ENCODE measurements at places on chromosomes 7 and 10.
A peak's percentile ranks its signal among the peaks of the same experiment; 100 is the strongest.

- DNase-seq: no peak
These were observed 40.5 kb upstream of the RABGEF1 start for GRCh38 chr7:66699998-66700397.

DNA sequence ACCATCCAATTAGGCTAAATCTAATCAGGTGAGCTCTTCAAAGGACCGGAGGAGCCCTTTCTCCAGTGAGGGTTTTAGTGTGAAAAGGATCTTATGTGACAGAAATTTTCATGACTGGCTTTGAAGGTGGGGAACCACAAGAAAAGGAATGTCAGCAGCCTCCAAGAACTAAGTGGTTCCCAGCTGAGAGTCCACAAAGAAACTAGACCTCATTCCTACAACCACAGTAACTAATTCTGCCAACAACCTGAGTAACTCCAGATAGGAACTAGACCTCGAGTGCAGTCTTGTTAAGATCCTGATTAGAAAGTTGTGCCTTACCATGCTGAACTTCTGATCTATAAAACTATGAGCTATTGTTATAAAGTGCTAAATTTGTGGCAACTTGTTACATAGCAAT lies 51.3 kb downstream of the PCLO start:
- DNase-seq: no peak

DNA sequence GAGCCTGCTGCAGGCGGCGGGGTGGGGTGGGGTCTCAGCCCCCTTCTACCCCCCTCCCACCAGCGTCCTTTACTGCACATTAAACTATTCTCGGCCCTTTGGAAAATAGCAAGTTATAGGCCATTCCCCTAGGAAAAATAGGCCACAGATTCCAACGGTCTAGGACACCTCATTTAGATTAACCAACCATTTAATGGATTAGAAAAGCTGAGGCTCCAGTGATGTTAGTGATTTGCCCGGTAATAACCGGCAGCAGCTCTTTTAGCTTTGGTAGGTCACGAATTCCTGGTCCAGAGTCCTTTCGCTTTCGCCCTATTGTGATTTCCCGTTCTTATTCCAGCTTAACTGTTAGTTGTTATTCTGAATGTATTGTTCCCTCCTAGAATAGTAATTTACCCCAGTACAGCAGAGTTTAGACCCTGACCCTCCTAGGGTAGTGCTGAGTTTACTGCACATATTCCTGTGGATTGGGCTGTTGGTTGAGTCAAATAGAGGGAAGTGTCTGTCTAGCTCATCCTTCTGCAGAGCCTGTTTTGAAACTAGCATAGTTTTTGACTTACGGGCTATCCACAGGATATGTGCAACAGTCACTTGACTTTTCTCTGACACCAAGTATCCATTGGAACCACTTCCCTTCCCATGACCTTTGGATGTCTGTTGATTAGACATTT lies 754 bp downstream of the GSTO1 start:
- DNase-seq: no peak

- DNase-seq: no peak
These were observed 131.8 kb downstream of the BMPER start for GRCh38 chr7:34036972-34037792.

GRCh38 chr10:124689911-124690498 lies 54.2 kb downstream of the FAM53B start:
- no peak for DNase-seq

- DNase-seq: no peak
These were observed 1.8 kb downstream of the BRI3 start for GRCh38 chr7:98283127-98283886.

- DNase-seq: no peak
These were observed 78.4 kb downstream of the RNF216 start for GRCh38 chr7:5702876-5703571.

DNA sequence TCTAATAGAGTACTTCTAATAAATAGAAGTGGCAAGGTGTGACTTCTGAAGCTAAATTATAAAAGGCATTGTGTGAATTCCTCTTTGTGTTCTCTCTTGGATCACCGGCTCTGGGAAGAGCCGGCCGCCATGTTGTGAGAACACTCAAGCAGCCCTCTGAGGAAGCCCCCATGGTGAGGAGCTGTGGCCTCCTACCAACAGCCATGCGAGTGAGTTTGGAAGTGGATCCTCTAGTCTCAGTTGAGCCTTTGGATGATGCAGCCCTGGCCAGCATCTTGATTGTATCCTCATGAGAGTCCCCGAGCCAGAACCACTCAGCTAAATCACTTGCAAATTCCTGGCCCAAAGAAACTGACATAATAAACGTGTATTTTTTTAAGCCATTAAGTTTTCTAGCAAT lies 94.5 kb upstream of the CARD11 start:
- no peak for DNase-seq

GRCh38 chr10:79483948-79484347 lies 28.4 kb upstream of the EIF5AL1 start:
- DNase-seq: no peak

DNA sequence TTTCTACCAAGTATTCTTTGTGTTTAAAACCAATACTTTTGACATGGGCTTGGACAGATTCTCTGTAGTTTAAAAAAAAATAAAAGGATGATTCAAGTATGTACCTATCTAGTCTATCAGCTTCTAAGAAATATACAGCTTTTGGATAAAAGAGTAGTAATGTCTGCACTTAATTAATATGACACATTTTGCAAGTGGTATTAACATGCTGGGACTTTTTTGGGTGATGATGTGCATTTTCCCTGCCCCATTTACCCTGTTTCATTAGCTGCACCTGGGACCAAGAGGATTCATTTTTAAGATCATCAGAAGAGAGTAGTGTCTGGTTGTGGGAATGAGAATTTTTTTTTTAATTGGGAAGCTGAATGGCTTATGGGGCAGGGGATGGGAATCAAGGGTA lies 236.2 kb upstream of the KLF14 start:
- peak; percentile 62 for DNase-seq

DNA sequence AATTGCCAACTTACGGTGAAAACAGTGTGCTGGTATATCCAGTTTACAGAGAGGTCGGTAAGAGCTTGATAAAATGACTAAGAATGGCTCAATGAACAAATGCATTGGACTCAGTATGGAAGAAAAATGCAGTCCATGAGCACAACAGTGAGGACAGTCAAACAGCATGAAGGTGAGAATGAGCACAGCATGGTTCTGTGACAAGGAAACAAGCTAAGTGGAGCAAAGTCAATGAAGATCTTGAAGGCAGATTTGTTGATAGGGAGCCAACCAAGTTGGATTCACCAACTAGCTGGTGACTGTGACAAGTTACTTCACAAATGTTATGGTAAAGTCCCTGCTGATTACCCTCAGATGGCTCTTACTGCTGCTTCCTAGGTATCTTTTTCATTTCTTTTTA lies 75.9 kb downstream of the SHOC2 start:
- DNase-seq: no peak

DNA sequence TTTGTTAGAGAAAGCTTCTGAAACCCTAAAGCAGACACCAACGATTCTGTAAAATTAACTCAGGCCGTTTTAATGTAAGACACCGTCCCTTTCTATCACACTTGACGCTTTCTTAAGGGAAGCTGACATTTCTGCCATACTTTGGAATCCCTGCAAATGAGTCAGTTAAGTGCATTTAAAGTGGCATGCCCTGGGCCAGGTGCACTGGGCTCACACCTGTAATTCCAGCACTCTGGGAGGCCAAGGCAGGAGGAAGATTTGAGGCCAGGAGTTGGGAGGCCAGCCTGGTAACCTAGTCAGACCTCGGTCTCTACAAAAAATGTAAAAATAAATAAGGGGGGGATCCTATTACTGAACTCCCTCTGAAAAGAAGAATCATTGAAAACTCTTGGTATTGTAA lies 4.4 kb downstream of the UBE2H start:
- DNase-seq: no peak

- DNase-seq: no peak
These were observed 1.3 kb downstream of the SPRN start for GRCh38 chr10:133422807-133423771.

- no peak for DNase-seq
These were observed 4.9 kb upstream of the GRID2IP start for GRCh38 chr7:6556196-6556595.

All from stimulated activated CD4-positive, alpha-beta T cell treated with anti-CD3 and anti-CD28 coated beads, Interleukin-4, amount 100 ng/mL, for 4 hours (primary cell).